ENCODE measurements at places on chromosomes 12 and 14.

DNA sequence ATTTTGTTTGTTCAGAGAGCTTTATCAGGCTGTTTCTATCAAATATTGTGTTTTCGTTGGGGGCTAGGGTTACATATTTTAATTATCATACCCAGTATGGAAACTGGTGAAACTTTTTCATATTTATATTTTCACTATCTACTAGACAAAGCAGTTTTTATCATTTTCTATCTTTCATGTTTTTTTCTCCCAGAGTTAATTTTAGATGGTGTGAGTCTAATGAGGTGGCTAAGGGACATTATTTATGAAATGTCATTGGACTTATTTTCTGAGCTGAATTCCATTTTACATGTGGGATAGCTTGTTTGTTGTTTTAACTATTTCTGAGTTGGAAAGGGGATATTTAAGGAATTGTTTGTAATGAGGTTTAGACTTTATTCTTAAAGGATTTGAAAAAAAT lies 100.3 kb downstream of the TMTC2 start:
- no peak for DNase-seq

GRCh38 chr12:131444220-131445164 lies 266.4 kb upstream of the SFSWAP start:
- DNase-seq: no peak

GRCh38 chr12:52918784-52919183 lies 13.9 kb upstream of the KRT8 start:
- DNase-seq: no peak

- no peak for DNase-seq
Measured at GRCh38 chr12:26119391-26119989, 5.3 kb downstream of the BHLHE41 start.

- DNase-seq: no peak
Measured at GRCh38 chr14:55446127-55446736, 5.8 kb upstream of the TBPL2 start.

All from stimulated activated CD8-positive, alpha-beta memory T cell treated with anti-CD3 and anti-CD28 coated beads, Interleukin-12 subunit alpha, Interleukin-12 subunit beta, amount 100 ng/mL, for 4 hours (primary cell).